ENCODE measurements at places on chromosomes 3 and 15.

GRCh38 chr3:119769394-119770149 lies 12.3 kb upstream of the NR1I2 start:
- DNase-seq: peak; percentile 76

GRCh38 chr3:37652851-37653250 lies 208.8 kb upstream of the CTDSPL start:
- DNase-seq: no peak

DNA sequence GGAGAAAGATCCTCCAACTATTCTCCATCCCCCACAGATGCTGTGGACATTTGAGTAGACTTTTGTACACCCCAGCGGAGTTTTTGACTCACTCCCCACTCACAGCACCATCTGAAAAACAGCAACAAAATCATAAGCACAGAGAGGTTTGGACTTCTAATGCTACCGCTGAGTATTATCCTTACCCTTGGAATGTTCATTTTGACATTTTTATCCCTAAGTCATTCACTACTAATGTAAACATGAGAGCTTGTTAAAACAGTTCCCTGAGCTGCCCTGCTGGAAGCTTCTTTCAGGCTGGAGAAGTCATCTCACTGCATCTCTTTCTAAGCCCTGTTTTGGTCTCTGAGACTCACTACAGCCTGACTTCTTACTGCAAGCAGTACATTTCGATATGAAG lies 1045.9 kb downstream of the MCTP2 start:
- no peak for DNase-seq

GRCh38 chr3:15610082-15610759 lies 8.7 kb downstream of the BTD start:
- DNase-seq: peak; percentile 74

DNA sequence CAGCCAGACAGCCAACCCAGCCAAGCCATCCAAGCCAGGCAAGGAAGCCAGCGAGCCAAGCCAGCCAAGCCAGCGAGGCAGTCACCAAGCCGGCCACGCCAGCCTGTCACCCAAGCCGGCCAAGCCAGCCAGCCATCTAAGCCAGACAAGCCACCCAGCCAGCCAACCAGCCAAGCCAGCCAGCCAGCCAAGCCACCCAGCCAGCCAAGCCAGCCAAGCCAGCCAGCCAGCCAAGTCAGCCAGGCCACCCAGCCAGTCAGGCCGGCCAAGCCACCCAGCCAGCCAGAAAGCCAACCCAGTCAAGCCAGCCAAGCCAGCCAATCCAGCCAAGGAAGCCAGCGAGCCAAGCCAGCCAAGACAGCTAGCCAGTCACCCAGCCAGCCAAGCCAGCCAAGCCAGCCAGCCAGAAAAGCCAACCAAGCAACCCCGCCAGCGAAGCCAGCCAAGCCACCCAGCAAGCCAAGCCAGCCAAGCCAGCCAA lies 201.2 kb downstream of the GOLGA6L6 start:
- peak; percentile 26 for DNase-seq

Data from fibroblast of pulmonary artery (primary cell).